ENCODE measurements at places on chromosomes 3 and 15.

DNA sequence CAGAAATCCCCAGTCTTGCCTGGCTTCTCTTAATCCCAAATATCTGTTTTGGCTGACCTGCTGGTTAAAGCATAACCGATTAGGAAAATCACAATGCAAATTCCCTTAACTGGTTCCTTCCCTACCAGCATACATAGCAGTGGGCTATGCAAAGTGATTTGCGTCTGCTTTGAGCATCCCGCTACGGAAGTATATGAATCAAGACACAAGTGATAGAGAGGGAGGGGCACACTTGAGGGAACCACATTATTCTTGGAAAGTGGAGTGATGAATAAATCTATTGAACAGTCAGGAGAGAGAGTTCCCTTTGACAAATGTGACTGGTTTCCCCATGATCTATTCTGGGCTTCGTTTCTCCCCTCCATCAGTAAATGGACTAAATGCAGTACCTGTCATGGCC lies 119.6 kb upstream of the C15orf61 start:
- DNase-seq: no peak

DNA sequence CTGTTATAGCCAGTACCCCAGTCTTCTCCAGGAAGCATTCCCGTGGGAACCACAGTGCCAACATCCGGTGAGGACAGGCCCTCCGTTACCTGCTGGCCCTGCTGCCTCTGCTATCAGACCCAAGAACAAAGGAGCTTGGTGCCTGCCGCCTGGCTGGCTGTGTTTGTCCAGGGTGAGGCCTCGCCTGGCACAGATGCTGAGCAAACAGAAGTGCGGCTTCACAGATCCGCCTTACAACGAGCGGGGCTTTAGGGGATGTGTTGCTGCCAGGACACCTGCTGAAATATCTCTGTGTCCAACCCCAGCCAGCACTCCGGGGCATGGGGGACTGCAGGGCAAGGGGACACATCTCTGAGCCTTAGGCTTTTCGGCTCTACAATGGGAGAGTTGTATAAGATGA lies 2.2 kb upstream of the EPHB3 start:
- DNase-seq: no peak

GRCh38 chr15:27707257-27707656 lies 391.9 kb downstream of the OCA2 start:
- no peak for DNase-seq

GRCh38 chr3:180409170-180409569 lies 192.8 kb upstream of the TTC14 start:
- DNase-seq: no peak

GRCh38 chr3:44359146-44359751 lies 20.7 kb downstream of the TCAIM start:
- no peak for DNase-seq

DNA sequence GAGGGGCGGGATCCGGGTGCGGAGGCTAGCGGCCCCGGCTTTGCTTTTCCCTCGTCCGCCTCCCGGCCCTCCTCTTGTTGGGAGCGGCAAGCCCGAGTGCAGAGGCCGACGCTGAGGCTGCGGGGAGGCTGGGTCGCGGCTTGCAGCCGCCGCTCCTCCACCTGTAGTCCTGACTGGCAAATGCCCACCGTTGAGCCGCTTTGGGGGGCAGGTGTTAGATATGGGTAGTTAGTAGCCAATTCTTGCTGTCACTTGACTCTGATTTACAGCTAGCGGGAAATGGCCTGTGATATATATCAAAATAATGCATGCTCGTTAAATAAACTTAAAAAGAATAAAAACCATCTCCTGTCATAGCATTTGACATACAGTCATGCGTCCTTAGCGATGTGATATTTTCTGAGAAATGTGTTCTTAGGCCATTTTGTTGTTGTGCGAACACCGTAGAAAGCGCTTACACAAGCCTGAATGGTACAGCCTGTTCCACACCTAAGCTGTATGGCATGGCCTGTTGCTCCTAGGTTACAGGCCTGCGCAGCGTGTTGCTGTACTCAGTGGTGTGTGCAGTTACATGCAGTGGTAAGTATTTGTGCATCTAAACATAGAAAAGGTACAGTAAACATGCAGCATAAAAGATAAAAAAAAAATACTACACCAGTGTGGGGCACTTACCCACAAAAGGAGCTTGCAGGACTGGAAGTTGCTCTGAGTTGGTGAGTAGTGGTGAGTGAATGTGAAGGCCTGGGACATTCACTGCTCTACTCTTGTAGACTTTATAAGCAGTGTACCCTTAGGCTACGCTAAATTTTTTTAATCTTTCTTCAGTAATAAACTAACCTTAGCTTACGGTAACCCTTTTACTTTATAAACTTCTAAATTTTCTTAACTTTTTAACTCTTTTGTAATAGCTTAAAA lies 873 bp downstream of the CAPN7 start:
- peak; percentile 60 for DNase-seq

DNA sequence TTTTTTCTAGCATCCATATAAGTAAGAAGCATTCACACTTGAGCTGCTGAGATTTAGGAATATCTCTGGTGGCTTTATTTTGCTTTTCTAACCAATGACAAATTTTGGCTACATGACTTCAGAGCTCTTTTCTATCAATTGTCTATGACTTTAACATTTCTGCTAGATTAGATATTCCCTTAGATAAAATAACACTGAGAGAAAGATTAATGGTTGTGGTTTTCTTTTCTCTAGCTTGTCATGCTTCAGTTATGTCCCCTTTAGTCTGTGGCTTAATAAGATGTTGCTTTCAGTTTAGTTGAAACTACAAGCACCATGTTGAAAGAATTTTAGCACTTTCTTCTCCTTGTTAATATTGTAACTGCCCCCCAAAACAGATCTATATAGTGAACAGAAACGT lies 665.6 kb upstream of the CCDC54 start:
- no peak for DNase-seq

- peak; percentile 87 for DNase-seq
Observed at GRCh38 chr3:172107403-172107802, 68.0 kb downstream of the FNDC3B start.

- DNase-seq: no peak
Observed at GRCh38 chr3:24661175-24661584, 166.5 kb upstream of the THRB start.

DNA sequence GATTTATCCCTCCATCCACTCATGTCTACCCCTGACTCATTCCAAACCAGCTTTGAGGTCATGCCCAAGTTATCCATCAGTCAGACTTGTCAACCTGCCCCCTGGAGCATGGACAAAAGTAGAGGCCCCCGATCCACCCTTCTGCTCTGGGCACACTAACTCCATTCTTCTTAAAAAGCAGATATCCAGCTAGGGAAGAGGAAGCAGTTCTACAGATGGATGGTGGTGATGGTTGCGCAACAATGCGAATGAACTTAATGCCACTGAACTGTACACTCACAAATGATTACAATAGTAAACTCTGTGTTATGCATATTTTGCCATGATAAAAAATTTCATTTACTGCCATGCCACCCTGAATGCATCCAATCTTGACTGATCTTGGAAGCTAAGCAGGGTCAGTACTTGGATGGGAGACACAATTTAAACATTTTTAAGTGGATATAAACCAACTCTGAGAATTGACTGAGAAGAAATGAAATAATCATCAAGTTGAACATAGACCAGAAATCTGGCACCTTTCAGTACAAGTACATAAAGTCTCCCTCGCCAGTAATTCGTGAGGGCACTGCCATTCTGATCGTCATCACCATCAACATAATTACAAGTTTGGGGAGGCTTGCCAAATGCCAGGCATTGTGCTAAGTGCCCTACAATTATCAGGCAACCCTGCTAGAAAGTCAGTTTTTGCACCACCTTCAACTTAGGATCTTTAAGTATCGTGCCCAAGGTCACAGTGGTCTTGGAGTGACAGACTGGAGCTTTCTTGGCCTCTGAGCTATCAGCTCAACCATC lies 124.8 kb downstream of the ATP10A start:
- no peak for DNase-seq

DNA sequence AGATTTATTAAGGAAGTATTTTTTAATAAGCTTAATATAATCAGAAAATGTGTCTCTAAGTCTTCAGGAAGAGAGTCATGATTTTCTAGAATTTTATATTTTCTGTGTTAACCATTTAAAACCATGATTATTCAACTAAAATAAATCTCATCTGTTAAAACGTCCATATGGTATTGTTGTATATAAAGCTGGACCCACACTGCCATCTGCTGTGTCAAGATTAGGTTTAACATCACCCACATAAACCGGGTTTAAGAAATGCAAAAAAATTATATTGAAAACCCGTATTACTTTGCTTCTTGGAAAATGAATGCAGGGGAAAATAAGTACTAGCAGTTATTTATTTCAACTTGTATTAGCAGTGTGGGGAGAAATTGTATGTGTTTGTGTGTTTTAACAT lies 9.5 kb upstream of the CCDC66 start:
- no peak for DNase-seq

GRCh38 chr15:55518009-55518408 lies 10.0 kb upstream of the DNAAF4 start:
- DNase-seq: no peak

- no peak for DNase-seq
Observed at GRCh38 chr3:138394686-138395085, 39.7 kb upstream of the ESYT3 start.

GRCh38 chr3:187125319-187126031 lies 13.8 kb downstream of the RPL39L start:
- no peak for DNase-seq

- no peak for DNase-seq
Observed at GRCh38 chr3:23950293-23950692, 5.2 kb downstream of the NR1D2 start.

DNA sequence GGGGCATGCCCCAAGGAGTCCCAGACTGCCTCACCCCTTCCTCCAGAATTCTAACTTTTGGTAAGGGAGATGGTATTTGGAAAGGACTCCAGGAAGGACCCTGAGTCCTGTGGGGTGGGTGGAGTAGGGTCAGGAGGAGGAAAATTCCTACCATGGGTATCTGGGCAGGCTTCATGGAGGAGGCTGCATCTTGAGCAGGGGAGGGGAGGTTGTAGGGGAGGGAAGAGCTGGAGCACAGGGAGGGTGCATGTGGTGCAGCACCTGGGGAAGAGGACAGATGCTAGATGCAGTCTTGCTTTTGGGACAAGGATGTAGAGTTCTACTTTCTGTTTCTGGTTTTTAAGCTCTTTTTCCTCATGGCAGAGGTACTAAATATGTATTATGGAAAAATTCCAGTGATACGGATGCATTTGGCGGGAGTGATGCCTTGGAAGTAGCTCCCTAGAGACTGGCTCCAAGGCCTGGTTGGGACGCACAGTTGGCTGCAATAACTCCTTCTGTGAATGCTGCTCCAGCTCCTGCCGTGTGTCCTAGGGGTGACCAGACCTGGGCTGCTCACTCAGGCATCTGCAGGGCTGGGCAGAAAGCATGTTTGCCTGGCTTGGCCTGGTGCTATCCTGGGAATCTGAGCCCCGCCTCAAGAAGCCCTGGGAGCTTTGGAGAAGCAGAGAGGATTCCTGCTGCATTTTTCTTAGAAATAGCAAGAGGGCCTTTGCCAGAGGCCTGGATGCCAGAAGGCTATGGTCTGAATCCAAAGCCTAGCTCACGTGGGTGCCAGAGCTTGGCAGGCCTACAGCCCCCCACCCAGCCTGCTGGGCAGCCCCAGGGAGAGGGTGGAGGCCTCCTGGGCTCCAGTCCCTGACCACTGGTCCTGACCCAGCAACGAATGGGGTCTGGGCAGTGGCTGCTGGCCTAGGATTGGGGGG lies 10.1 kb downstream of the SEMA3F start:
- DNase-seq: no peak

- no peak for DNase-seq
Observed at GRCh38 chr15:57064033-57064432, 145.6 kb downstream of the TCF12 start.

GRCh38 chr3:140007911-140008869 lies 73.2 kb downstream of the CLSTN2 start:
- DNase-seq: no peak

- DNase-seq: no peak
Observed at GRCh38 chr3:52915294-52915693, 17.9 kb upstream of the STIMATE start.

DNA sequence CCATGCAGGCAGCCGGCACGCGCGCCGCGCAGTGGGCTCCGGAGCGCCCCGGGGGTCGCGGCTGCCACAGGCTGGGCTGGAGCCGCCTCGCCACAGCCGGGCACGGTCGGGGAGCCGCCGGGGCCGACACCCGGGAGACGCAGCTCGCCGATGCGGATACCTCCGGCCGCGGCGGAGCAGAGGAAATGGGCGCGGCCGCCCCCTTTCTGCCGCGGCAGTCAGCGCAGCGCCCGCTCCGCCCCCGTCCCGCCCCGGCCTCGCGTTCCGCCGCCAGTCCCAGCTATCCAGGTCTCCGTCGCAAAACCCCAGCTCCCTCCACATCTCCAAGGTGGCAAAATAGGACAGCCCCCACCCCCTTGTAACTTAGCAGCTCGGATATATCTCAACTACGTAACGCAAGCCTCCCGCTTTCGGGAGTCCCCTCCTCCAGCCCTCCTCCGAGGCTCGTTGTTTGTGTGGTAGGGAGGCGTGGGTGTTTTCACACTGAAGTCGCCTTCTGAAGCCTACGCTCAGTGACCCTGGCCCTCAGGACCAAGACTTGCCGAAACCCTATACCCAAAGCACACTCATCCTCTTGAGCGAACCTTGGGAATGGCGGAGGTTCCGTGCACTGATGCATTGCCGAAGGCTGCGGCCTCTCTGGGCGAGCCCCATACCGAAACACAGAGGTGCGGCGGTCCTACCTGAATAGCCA lies at the start of gene SH3BP5:
Gene SH3BP5 (minus strand): TSS at position 182 of the 694 bp plus-strand sequence. CDS start 178 bp downstream, at position 4.
- DNase-seq: peak; percentile 79

DNA sequence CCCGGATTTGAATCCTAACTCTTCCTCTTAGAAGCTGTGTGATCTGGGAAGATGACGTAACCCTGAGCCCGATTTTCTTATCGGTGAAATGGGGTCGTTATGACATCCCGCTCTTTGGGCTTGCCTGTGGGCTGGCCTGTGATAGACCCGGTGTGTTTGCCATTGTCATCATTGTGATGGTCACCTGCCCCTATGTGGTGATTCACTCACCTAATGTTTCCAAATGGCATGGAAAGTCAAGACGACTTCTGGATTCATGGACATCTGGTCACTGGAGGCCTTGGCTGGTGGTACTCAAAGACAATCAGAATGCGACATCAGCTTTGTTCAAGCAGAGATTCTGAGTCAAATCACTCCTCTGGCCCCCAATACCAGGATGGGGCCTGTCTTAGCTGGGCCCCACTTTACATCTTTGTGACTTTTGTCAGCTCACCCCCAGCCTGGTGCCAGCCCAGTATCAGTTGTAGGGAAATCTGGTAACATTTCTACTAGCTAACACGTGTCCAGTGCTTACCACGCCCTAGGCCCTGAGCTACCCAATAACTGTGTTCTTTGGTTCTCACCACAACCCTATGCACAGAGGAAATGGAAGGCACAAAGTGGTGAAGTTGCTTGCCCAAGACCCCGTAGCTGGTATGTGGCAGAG lies 2.8 kb downstream of the TMEM43 start:
- DNase-seq: peak; percentile 40
